HepG2 (cell line): ENCODE measurements at places on chromosomes 3 and 15. TPM values are rescaled to one million over a fixed set of nuclear protein-coding genes. Genes with fewer than 3 reads are reported as not detected.

The LACTB gene
- 23.0 and 31.0 TPM in 2 replicates for total RNA-seq

The PRR20G gene
- total RNA-seq, result not detected in 2 replicates

The PLS1 gene
- total RNA-seq, result 21.1 and 34.1 TPM in 2 replicates

The SEMA6D gene
- total RNA-seq, result not detected in 2 replicates

The GOLGA6L6 gene
- not detected in 2 replicates for total RNA-seq

The TNNC1 gene
- total RNA-seq, result 11.8 and 18.7 TPM in 2 replicates

The GP9 gene
- total RNA-seq, result not detected in 2 replicates

The NLGN1 gene
- not detected in 2 replicates for total RNA-seq

The ARL8B gene
- 30.4 and 33.1 TPM in 2 replicates for total RNA-seq

The CCR3 gene
- not detected in 2 replicates for total RNA-seq

The P2RY12 gene
- total RNA-seq, result not detected in 2 replicates

The GOLGA6D gene
- total RNA-seq, result not detected in 2 replicates

The NEDD4 gene
- 13.0 and 25.6 TPM in 2 replicates for total RNA-seq

The AP4E1 gene
- total RNA-seq, result 7.8 and 11.8 TPM in 2 replicates

The CPOX gene
- 35.2 and 37.2 TPM in 2 replicates for total RNA-seq

The CCR1 gene
- total RNA-seq, result not detected in 2 replicates

The UROC1 gene
- total RNA-seq, result 0.71 and 0.74 TPM in 2 replicates

The RETNLB gene
- not detected in 2 replicates for total RNA-seq

The IRAK2 gene
- 13.1 and 15.3 TPM in 2 replicates for total RNA-seq

The ZNF197 gene
- 6.8 and 9.9 TPM in 2 replicates for total RNA-seq

The DAPK2 gene
- total RNA-seq, result 0.14 and 0.33 TPM in 2 replicates
